NCI-H1930 (cell line): ENCODE measurements at places on chromosomes 3 and 15.

GRCh38 chr3:196082619-196082971, 705 bp upstream of the TFRC start:
- no peak for DNase-seq

- DNase-seq = no peak
Observed at GRCh38 chr3:109177908-109178307, 41.4 kb downstream of the C3orf85 start.

DNA sequence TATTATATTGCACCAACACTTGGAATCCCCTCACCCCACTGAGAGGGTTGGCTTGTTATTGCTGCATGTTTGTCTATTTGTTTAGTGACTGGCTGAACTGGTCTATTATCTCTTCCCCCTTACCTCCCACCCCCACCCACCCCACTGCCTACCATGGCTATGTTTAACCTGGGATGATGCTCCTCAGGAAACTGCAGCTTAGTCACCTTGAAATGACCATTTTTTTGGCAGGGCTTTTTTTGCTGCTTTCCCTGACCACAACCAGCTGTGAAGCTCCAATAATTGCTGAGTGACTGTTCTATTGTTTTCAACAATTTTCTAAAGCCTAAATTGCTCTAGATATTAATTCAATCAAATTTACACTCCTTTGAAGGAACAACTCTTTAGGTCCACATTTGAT, 137.9 kb upstream of the CADM2 start:
- DNase-seq = no peak

- DNase-seq = no peak
Observed at GRCh38 chr3:149623824-149624223, 34.0 kb downstream of the WWTR1 start.

DNA sequence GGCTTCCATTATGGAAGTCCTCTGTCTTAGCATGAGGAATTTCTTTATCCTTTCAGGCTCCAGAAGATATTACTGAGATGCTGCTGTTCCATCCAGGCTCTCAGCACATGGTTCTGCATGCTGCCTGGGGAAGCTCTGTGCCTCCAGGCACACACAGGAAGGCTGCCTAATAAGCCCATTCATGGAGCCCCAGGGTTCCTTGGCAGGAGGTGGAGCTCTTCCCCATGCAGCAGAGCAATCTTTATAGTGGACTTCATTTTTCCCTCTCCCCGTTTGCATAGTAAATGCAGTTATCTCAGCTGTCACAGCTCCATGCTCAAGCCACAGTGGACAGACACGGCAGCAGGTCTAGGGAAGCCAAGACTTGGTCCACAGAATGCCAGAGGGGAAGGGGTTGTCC, 57.6 kb downstream of the BOC start:
- DNase-seq = no peak

DNA sequence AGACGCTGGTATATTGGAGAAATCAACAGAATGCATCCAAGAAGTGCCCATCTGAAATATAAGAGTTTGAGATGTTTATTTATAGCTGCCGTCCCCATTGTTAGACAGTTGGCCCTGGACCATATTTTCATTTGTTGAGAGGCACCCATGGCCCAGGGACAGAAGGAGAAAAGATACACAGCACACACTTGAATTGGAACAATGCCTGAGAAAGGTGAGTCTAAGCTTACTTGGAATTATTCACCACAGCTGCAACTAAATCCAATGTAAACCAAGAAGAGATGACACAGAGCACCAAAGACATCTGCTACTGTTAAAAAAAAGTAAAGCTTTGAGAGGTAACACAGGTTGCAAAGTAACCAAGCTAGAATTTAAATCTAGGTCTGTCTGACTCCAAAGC, 525.5 kb upstream of the NAALADL2 start:
- no peak for DNase-seq
